ENCODE measurements at places on chromosomes 5 and 9.
A peak's percentile ranks its signal among the peaks of the same experiment; 100 is the strongest.

- DNase-seq = peak; percentile 63
These were observed 131.9 kb downstream of the NPR3 start for GRCh38 chr5:32842813-32843530.

GRCh38 chr5:178569485-178569884 is 20.7 kb downstream of the COL23A1 start:
- no peak for DNase-seq

DNA sequence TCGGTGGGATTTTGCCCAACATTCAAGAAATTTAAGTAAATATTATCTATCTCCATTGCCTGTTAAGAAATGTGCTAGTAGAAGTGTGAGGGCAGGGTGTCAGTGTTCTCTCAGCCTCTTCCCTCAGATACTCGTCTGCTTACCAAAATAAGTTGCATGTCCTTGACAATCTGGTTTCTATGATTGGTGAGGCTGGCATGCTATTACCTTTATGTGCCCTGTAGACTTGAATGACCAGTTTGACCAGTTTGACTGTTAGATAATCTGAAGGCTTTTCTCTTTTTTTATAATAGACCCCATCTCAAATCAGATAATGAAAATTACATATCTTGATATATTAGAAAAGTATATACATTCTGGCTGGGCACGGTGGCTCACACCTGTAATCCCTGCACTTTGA is 348 bp downstream of the CATSPER3 start:
- no peak for DNase-seq

DNA sequence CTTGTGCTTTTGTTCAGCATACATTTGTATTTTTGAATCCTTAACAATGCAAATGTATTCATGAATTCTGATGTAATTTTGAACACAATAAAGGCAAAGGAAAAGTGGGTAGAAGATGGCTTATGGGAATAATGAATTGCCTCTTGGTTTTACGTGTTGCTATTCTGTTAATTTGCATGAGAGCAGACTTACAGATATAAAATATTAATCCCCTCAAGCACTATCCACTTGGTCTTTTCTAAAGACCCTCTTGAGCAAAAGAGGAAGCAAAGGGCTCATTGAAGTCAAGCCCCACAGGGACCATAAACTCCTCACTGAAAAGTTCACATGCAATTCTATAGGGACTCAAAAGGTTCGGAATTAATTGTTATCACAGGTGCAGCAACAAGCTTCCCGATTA is 51.9 kb downstream of the OSTF1 start:
- no peak for DNase-seq

DNA sequence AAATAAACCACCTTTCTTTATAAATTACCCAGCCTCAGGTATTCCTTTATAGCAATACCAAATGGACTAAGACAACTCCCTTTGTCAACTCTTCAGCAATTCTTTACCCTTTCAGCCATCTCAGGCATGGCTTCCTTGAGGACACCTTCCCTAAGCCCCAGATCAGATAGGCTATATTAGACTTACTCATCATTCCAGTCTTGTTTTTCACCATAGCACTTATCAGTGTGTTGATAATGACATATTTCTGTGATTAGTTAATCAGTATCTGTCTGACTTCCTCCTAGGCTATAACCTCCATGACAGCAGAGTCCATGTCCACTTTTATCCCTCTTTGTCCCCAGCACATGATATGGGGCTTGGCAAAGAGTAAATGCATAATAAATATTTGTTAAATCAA is 238.1 kb downstream of the ACTL7B start:
- no peak for DNase-seq

DNA sequence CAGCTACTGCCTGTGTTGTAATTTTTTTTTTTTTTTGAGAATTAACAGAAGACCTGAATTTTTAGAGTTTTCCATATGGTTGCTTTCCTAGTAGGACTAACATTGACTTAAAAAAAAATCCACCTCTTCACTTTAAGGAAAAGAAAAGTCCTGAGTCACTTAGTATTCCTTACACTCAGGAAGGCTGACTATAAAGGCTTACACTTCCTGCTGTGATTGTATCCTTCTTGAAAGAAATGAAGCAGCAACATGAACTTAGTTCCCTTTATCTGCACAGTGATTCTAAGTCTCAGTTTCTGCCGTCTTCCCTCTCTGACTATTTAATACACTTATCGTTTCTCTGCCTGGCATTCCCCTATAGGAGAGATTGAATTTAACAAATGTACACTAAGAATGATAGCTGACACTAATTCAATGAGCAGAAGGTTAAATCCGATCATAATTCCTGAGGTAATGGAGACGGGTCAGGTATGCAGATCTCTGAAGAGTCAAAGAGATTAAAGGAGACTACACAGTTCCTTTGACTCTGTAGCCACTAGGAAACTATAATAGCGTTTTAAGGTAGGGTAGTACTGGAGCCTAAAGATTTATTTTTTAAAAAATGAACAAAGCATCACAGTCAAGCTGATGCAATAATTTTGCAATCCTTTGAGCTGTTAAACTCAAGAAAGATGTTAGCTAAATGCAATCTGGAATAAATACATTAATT is 185.1 kb upstream of the ELAVL2 start:
- DNase-seq = no peak

DNA sequence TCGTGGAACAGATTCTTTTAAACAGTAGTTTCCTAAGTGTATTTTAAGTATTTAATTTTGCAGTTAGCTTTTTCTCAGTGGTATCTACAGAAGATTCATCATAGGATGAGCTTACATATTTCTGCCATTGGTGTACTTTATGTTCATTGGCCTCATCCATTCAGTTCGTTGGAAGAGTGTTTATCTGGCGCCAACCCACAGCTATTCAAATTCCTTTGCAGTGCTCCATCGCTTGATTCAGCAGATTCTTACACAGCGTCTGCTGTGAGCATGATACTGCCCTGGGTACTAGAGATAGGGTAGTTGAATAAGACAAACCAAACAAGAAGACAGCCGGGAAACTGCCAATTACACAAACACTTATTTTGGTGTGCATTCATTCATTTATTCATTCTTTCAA is 55.1 kb downstream of the NUP214 start:
- DNase-seq = no peak

- DNase-seq = no peak
These were observed 66.3 kb downstream of the C9orf50 start for GRCh38 chr9:129554649-129555048.

GRCh38 chr9:84339503-84339902 is 1.1 kb downstream of the SLC28A3 start:
- no peak for DNase-seq

- no peak for DNase-seq
These were observed 13.0 kb downstream of the PPP6C start for GRCh38 chr9:125176636-125177035.

DNA sequence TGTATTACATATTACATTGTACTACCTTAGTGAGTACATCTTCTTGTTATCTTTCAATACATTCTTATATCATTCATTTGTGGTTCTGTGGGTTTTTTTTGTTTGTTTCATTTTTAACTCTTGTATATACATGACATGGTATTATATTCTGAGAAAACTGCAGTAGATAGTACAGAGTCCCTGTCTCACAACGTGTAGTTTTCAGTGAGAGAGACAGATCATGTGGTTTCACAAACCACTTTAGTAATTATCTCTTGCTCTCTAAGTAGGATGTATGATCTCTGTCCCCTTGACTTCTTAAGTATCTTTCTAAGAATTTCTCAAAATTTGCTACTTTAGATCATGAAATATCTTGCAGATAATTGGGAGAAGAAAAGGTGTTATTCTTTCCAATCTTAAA is 745.9 kb upstream of the CDH9 start:
- no peak for DNase-seq

DNA sequence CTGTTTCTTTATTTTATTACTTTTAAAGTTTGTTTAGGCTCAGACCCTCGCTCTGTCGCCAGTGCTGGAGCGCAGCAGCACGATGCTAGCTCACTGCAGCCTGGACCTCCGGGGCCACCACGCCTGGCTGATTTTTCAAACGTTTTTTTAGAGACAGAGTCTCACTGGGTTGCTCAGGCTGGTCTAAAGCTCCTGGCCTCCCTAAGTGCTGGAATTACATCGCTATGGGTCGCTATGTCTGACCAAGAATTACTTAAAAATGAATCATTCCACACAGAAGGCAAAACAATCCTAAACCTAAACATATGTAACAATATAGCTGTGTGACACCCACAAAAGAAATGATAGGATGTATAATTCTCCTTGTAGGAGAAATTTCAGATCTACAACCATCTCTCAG is 86.9 kb upstream of the SIMC1 start:
- no peak for DNase-seq

DNA sequence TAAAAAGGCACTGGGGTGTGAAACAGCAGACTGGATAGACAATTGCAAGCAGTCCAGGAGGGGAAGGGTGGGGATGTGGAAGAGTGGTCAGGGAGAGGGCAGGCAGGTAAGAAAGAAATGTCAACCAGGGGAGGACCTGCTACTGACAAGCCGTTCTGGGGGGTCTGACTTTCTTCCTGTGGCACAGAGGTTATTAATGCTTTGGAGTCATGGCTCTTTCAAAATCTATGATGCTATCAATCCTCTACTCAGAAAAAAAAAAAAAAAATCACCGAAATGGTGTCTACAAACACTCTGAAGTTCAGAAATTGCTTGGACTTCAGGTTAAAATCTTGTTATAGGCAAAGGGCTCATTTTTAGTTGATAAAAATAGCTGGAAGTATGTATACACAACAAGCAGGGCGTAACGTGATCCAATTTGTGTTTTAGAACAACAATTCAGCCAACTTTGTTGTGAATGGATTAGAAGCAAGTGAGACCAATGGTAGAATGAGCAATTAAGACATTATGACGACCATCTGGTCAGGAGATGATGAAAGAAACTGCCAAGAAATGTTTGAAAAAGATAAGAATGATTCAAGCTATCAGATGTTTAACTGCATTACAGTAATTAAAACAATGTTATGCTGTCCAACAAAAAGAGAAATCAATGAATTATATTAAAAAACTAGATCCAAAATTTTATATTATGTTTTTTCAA is 255.2 kb downstream of the DEPDC1B start:
- DNase-seq = no peak

GRCh38 chr9:79742110-79742721 is 170.5 kb downstream of the TLE4 start:
- DNase-seq = peak; percentile 6

GRCh38 chr5:62588668-62589067 is 10.0 kb downstream of the LRRC70 start:
- DNase-seq = no peak

DNA sequence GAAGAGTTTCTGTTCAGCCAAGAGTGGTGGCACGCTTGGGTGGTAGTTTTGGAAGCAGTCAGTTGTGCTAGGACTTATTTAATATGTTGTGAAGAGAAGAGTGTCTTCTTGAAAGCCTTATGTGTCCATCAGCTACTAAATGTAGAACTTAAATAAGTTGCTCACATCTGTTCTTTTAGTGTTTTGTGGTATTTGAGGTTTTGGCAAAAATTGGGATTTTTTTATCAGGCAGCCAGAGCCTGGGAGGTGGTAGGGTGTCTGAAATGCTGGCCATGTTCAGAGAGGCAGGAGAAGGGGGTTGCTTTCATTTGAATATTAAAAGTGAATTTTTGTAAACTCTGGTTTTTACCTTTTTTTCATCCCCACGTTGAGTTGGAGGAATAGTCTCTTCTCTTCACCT is 24.2 kb upstream of the ZBTB34 start:
- DNase-seq = no peak

- DNase-seq = no peak
These were observed 37.1 kb upstream of the FAT2 start for GRCh38 chr5:151628112-151628823.

DNA sequence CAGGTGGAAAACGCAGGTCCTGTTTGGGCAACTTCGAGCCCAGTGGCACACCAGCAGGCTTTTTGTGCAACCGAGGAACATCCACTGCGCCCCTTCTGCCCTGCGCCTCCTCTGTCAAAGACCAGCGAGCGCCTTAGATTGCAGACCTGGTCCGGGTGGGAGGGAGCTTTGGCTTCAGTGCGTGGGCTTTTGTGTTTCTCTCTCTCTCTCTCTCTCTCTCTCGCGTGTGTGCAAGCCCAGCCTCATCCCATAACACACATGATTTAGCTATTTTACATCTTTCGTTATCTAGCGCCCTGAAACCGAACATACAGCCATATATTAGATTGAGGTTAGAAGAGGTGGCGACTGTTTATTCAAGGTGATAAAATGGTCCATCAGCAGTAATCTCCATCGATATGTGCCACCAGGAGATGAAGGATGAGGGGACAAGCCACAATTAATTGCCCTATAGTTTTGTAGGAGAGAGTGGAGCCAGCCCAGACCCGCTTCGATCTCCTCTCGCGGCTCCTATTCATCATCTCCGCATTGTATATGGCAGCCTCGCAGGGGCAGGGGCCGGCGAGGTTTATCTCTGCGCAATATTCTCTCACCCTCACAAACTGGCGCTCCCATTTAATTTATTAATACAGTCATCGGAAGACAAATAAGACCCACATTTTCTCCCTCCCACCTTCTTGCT is 5.3 kb downstream of the PRDM6 start:
- no peak for DNase-seq

- DNase-seq = no peak
These were observed 232.1 kb downstream of the SH3GL2 start for GRCh38 chr9:17810728-17811571.

DNA sequence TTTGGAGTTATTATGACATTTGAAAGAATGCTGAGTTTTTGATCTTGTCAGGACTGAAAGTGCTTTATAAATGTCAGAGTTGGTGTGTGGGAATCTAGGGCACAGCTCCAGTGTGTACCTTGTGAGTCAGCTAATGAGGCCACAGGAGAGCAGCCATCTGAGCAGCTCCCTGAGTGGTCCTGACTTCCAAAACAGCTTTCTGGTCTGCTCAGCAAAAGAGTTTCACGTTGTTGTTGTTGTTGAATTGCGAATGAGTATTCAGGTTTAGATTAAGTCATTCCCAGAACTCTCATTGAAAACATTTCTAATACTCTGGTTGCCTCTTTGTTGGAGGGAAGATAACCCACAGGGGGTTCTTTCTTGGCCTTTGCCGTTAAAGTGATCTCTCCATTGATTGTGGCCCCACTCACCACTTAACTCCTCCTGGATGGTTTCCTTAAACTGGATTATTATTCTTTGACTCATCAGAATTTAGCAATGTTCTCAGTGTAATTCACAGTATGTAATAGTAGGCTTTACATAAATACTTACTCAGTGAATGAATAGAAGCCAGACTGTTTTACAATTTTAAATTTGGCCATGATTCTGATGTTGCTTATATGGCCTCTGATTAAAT is 125.1 kb upstream of the SGCD start:
- no peak for DNase-seq

- DNase-seq = no peak
These were observed 15.3 kb upstream of the RPL26L1 start for GRCh38 chr5:172943906-172944305.

DNA sequence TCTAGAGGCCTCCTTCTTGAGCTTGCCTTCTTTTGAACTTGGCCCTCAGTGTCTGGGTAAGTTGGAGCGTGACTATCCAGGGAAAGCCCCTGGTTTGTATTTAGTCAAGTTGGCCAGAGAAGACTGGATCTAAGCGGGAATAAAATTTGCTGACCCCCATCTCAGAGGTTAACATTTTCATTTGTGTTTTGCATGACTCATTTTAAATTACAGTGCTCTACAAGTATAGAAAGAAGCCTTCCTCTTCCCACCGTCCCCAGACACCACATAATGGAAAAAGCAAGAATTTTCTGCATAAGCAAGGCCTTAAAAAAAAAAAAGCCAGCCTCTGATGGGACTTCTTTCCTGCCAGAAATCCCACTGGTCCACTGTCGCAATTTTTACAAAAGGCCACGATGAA is 27.2 kb downstream of the PIK3R1 start:
- DNase-seq = no peak
